ENCODE measurements at places on chromosomes 12 and 14. TPM values are rescaled to one million over a fixed set of nuclear protein-coding genes. Genes with fewer than 3 reads are reported as not detected.
A peak's percentile ranks its signal among the peaks of the same experiment; 100 is the strongest.

DNA sequence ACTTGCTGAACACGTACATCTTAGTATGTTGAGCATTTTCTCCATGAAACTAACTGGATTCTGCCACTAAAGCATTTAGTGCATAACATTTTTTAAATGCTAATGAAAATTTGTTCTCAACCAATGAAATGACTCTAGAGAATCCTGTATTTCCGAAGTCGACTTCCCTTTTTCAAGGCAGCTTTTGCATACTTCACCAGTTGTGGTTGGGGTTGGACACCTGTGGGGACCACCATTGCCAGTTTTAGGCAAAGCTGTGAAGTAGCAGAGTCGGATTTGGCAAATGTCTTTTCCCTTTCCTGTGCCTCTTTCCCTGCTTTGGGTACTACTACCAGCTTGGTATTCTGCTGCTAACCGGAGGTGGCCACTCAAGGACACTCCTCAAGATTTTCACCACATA lies 349.2 kb downstream of the BCAT1 start:
- no peak for DNase-seq

- no peak for DNase-seq
Measured at GRCh38 chr12:44334347-44334746, 498.5 kb downstream of the TMEM117 start.

DNA sequence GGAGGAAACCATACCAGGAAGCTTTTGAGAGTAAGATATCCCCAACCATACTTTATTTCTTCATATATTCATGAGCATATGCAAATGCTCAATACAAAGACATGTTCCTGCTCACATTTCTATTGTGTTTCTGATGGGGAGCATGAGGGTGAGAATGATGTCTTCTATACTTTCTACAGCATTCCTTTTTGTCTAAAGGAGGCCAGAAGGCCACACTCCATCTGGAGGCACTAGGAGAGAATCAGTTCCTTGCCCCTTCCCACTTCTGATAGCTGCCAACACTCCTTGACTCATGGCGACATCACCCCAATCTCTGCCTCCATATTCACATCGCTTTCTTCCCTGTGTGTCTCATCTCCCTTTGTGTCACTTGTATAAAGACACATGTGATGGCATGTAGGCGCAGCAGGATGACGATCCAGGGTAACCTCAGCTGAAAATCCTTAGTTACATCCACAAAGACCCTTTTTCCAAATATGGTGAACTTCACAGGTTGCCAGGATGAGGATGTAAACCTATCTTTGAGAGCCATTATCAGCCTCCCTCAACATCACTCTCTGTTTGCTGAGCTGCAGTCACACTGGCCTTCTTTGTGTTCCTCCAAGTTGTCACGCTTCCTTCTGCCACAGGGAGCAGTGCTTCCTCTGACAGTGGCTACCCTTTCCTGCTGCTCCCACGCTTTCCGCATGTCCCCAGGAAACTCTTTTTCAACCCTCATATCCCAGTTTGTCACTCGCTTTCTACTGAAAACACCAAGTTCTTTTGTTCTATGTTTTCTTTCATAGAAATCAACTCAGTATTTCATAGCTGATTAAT lies 96.9 kb downstream of the STXBP6 start:
- no peak for DNase-seq

DNA sequence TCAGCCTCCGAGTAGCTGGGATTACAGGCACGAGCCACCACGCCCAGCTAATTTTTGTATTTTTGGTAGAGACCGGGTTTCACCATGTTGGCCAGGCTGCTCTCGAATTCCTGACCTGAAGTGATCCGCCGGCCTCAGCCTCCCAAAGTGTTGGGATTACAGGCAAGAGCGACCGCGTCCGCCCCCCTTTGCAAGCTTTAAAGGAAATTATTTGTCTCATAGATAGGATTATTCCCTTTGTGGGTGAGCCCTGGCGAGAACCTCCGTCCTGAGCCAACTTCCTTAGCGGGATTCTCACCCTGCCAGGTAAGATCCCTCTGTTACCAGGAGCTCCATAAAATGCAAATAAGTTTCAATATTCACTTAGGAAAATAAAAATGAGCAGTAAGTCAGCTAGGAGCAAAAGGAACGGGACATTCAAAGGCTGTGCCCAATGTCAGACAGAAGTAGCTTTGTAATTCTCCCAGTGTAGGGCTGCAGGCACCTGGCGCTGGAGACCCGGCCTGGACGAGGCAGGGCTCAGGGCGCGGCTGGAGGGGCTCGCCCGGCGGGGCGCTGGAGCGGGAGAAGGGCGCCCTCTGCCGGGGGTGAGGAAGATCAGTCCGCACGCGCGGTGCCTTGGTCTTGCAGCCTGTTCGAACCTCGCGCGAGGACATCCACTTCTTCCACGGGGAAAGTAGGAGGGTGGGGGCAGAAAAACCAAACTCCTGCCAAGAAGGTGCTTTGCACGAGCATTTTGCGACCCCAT lies 47.2 kb upstream of the PLXNC1 start:
- peak; percentile 68 for DNase-seq

- peak; percentile 95 for DNase-seq
Measured at GRCh38 chr14:99758121-99758821, 34.9 kb upstream of the EML1 start.

- DNase-seq: peak; percentile 70
Measured at GRCh38 chr14:52402812-52403526, 88.9 kb downstream of the PTGER2 start.

- DNase-seq: no peak
Measured at GRCh38 chr14:95557832-95558231, 23.0 kb downstream of the GLRX5 start.

DNA sequence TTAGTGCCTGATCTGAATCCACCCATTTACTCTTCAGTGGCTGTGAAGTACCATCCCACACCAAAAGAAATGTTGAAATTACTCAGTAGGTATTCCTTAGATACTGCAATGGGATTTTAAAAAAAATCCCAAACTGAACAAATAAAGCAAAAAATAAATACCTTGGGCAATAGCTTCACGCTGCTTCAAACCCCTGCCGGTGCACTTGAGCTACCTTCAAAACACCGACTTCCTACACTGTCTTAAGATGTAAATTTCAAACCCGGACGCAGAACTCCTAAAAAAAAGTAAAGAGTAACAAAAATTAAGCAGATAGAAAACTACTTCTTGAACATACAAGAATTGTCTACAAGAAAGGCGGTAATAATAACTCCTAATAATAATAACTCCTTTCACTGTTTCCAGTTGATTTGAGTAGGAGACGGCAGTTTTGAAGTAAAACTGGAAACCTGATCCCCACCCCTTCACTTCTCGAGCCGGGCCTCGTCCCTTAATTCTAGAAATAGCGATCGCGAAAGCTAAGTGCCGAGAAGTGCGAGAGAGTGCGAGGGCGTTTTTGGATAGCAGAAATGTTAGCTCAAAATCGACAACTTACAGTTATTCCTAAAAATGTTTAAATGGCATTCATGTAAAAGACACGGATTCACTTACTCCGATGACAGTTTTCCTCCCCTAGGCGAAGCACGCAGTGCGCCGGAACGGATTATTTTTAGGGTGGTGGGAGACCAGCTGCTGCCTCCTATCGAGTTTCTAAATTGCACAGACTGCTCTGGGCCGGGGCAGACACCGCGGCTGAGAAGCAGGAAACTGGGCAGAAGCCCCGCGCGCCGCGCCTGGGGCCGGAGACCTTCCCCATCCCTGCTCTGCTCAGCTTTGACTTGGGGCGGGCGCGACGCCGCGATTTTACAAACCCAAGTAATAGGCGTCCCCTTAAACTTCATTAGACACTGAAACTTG lies at the start of gene ABCC9:
Gene ABCC9, minus strand, starts transcription at position 878 of the 957 bp plus-strand sequence. CDS start 4,752 bp downstream, outside the sequence.
- no peak for DNase-seq

- peak; percentile 1 for DNase-seq
Measured at GRCh38 chr14:104370256-104370870, 209.2 kb upstream of the C14orf180 start.

GRCh38 chr14:22555384-22556011 lies 33.5 kb downstream of the DAD1 start:
- DNase-seq: peak; percentile 85

DNA sequence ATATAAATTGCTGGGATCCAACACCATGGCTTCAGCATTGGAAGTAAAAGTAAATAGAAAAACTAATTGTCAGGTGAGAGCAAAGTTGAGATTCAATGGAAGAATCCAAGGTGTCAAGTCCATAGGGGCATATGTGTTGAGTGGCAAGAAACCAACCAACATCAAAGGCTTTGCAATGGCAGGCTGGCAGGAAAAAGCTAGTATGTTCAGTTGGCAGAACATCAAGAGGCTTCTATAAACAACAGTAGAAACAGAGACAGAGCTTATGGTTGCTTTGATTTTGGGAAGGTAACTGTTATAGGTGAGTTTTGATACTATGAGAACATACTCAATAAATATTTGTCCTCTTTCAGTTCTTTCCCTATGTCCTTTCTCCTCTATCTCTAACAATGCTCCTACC lies 553.7 kb upstream of the MDGA2 start:
- no peak for DNase-seq

- peak; percentile 31 for DNase-seq
Measured at GRCh38 chr14:51070726-51071125, 24.2 kb downstream of the TRIM9 start.

- DNase-seq: peak; percentile 15
Measured at GRCh38 chr14:70086685-70087379, 101.9 kb downstream of the SLC8A3 start.

GRCh38 chr12:20403230-20403629 lies 34.9 kb downstream of the PDE3A start:
- DNase-seq: no peak

GRCh38 chr12:55788546-55788945 lies 29.0 kb downstream of the SARNP start:
- DNase-seq: no peak

DNA sequence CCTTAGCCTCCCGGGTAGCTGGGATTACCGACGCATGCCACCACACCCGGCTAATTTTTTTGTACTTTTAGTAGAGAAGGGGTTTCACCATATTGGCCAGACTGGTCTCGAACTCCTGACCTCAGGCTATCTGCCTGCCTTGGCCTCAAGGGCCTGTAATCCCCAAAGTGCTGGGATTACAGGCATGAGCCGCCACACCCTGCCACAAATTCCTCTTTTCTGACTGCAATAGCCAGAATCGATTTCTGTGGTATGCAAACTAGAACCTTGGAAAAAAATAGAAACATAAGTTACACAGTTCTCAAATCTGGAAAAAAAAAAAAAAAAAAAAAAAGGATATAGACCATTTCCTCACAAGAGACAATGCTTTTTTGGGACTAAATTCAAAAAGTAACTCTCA lies 184.6 kb upstream of the EGLN3 start:
- no peak for DNase-seq

GRCh38 chr12:15861404-15861803 lies 20.8 kb upstream of the STRAP start:
- peak; percentile 9 for DNase-seq

DNA sequence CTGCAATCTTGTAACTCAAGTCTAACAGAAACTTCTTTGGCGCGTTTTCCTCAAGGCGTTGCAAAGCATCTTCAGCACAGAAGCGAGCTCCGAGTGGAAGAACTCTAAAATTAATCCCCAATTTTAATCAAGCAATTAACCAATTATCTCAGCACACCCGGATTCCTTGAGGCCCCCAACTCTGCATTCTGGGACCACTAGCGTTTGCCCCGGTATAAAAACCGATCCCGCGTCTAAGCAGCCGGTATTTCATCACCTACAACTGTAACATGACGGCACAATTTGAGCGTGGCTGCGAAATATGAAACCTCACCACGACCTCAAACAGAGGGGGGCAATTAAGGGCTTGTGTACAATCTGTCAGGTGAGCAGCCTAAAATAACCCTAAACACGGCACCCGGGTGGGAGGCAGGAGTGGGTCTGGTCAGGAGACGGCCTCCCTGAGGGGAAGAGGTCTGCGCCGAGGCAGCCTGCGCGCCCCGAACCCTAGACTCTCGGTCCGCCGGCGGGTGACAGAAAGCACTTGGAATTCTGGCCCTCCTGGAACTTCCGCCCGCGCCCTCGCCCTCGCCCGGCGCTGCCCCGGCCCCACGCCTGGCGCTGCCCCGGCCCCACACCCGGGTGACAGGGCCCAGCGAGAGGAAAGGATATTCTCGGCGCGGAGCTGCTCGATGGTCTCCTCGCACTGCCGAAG lies 594 bp downstream of the ZCCHC8 start:
- peak; percentile 70 for DNase-seq

- no peak for DNase-seq
Measured at GRCh38 chr12:29225834-29226233, 76.8 kb downstream of the FAR2 start.

- no peak for DNase-seq
Measured at GRCh38 chr12:76919383-76920171, 40.8 kb upstream of the CSRP2 start.

DNA sequence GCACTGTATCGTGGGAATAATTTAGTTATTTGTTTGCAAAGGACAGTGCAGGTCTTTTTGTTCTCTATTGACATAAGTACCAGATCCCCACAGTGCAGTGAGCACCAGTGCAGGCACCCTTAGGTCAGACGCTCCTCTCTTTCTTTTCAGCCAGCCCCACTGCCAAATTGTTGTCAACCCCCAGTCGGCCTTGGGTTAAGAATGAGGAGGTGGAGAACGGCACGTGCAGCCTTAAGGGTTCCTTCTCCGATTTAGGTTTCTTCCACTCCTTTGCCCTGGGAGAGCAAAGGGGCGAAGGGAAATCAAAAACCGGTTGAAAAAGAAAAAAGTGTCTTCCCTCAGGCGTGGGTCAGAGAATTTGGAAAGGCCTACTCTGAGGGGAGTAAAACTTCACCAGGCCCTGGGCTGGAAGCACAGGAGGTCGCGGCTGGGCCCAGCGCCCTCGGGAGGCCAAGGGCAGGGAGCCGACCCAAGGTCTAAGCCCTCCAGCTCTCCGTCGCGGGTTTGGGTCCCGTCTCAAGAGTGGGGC lies 4.3 kb downstream of the PAX9 start:
- no peak for DNase-seq

STXBP6 gene
- not detected for total RNA-seq

TPPP2 gene
- not detected for total RNA-seq

PRKAB1 gene
- total RNA-seq: 16.2 TPM

TMEM63C gene
- total RNA-seq: 0.20 TPM

ZDHHC22 gene
- total RNA-seq: 0.02 TPM

EXOC3L4 gene
- total RNA-seq: not detected

CLEC1B gene
- total RNA-seq: not detected

LHX5 gene
- 0.02 TPM for total RNA-seq

TMEM263 gene
- 106 TPM for total RNA-seq

OTOGL gene
- 0.71 TPM for total RNA-seq

GXYLT1 gene
- total RNA-seq: 9.7 TPM

SMOC1 gene
- total RNA-seq: not detected

CD4 gene
- not detected for total RNA-seq

GPR132 gene
- total RNA-seq: not detected

MLH3 gene
- 5.0 TPM for total RNA-seq

IL26 gene
- not detected for total RNA-seq

PIWIL1 gene
- total RNA-seq: not detected

AMIGO2 gene
- total RNA-seq: 37.5 TPM

LRFN5 gene
- 0.05 TPM for total RNA-seq

TAS2R20 gene
- total RNA-seq: 0.07 TPM
